ENCODE measurements at places on chromosomes 12 and 14.

GRCh38 chr12:13428538-13429265, 232.2 kb downstream of the EMP1 start:
- DNase-seq: no peak

DNA sequence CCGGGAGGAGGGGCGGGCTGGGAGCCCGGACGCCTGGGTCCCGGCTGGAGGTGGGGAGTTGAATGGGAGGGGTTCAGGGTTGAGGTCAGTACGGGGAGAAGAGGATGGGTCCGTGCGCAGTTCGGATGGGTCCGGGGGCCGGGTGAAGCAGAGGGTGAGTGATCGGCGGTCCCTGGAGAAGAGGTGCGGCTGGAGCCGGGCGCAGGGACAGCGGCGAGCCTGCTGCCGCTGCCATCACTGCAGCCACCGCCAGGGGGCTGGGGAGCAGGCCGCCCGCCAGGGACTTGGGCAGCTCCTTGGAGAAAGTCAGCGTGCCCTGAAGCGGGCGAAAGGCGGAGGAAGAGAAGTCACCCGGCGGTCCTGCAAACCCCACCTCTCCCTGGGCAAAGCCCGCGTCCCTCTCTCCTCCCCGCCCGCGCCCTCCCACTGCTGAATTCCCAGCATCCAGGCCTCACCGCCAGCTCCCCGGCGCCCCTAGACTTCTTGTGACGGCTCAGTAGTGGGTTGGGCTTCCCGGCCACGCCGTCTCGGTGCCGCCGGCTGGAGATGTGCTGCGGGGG, 6.0 kb upstream of the GPR84 start:
- DNase-seq: peak; percentile 44

GRCh38 chr12:56020423-56021184, at the start of gene IKZF4:
Gene IKZF4 (plus strand): TSS chr12:56021043. CDS start chr12:56021494, 451 bp downstream.
- peak; percentile 42 for DNase-seq

GRCh38 chr14:69351385-69351784, 46.7 kb downstream of the ERH start:
- peak; percentile 37 for DNase-seq

DNA sequence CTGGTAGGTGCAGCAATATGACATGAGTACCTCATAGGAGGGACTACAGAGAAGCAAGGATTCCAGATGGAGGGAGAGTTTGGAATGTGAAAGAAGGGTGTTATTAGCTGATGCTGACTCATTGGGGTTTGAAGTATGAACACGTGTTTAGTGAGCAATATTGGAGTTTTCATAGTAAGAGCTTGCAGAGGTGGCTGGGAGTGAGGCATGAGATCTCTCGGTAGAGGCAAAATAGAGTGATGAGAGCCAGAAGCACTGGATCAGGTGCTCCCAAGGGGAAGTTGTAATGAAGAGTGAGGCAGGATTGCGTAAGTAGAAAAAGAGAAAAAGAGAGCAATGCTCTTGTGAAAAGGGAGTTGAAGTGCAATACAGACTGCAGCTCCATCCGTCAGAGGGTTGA, 42.1 kb downstream of the MGST1 start:
- peak; percentile 55 for DNase-seq

GRCh38 chr14:42391146-42391834, 784.6 kb downstream of the LRFN5 start:
- no peak for DNase-seq

Measured in CD14-positive monocyte (primary cell).